ENCODE measurements at places on chromosomes 13 and 19. TPM values are rescaled to one million over a fixed set of nuclear protein-coding genes. Genes with fewer than 3 reads are reported as not detected.
A peak's percentile ranks its signal among the peaks of the same experiment; 100 is the strongest.

Gene URI1
- 32.4 TPM for total RNA-seq

Gene NOP53
- 163 TPM for total RNA-seq

Gene MAB21L1
- total RNA-seq: not detected

Gene PTPRH
- 261 TPM for total RNA-seq

Gene ZNF728
- total RNA-seq: not detected

Gene FXYD7
- total RNA-seq: not detected

Gene SLITRK5
- total RNA-seq: 0.09 TPM

Gene NCLN
- 109 TPM for total RNA-seq

Gene C5AR1
- total RNA-seq: 5.0 TPM

DNA sequence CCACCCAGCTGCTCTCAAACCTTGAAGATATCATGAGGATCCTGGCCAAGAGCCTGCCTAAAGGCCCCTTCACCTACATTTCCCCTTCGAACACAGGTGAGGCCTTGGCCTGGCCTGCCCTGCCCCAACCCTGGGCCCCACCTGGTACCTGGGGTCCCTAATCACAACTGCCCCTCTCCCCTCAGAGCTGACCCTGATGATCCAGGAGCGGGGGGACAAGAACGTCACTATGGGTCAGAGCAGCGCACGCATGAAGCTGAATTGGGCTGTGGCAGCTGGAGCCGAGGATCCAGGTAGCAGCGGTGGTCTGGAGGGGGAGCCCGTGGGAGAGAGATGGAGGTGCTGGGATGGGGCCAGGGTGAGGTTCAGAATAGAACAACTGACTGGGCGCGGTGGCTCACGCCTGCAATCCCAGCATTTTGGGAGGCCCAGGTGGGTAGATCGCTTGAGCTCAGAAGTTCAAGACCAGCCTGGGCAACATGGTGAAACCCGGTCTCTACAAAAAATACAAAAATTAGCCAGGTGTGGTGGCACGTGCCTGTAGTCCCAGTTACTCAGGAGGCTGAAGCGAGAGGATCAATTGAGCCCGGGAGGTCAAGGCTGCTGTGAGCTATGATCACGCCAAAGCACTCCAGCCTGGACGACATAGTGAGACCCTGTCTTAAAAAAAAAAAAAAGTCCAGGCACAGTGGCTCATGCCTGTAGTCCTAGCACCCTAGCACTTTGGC, 17.5 kb downstream of the DDX39A start:
- no peak for DNase-seq

- DNase-seq: no peak
Measured at GRCh38 chr19:37954421-37954874, 47.4 kb downstream of the SIPA1L3 start.

DNA sequence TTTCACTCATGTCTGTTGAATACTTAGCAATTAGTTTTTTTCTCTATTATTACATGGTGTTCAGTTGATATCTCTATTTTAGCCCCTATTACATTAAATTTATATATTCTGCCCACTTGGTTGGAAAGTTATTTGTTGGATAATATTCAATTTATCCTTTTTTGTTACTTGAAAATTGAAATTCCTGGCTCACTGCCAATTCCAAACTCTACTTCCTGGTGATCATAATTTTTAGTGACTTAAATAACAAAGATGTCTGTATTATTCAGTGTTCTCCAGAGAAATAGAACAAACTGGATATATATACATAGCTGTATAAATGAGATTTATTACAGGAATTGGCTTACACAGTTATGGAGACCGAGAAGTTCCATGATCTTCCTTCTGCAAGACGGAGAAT, 93.6 kb downstream of the GPC5 start:
- no peak for DNase-seq

GRCh38 chr13:113211774-113212173, 2.4 kb downstream of the CUL4A start:
- DNase-seq: no peak

- DNase-seq: no peak
Measured at GRCh38 chr19:35055715-35056179, 14.2 kb downstream of the HPN start.

DNA sequence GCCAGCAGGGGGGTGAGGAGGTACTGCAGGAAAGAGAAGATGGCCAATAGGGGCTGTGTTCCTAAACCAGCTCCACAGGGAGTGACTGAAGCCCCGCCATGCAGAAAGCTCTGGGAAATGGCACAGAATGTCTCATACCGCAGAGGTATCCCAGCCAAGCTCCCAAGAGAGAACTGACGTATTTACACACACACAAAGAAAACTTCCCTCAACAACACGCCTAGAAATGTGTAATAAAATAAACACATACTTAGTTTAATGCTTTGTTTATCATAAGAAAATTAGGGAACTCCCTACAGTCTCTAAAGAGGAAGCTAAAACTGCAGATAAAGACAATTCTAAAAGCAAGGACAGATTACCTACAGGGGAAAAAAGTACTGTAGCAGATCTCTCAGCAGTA, 40.0 kb downstream of the ESD start:
- DNase-seq: no peak

- DNase-seq: peak; percentile 99
Measured at GRCh38 chr19:53196777-53197396, 3.7 kb upstream of the ZNF665 start.

- no peak for DNase-seq
Measured at GRCh38 chr13:35988648-35989081, 142.5 kb downstream of the DCLK1 start.

DNA sequence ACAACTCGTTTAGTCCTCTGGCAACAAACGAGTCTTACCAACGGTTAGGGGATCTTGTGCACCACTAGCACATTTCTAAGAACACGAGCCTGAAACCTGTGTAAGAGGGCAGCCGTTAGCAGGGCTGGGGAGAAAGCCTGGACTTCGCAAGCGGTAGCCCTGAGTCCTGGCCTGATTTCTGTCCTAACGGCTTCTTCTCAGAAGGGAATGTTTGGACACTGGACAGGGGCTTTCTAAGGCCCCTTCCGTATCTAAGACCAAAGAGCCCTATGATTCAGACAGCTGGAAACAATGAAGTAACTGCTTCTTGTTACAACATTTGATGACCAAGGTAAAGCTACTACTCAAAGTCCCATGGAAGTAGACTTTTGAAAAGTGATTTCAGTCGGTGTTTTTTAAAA, 2.2 kb downstream of the ANKRD10 start:
- no peak for DNase-seq

DNA sequence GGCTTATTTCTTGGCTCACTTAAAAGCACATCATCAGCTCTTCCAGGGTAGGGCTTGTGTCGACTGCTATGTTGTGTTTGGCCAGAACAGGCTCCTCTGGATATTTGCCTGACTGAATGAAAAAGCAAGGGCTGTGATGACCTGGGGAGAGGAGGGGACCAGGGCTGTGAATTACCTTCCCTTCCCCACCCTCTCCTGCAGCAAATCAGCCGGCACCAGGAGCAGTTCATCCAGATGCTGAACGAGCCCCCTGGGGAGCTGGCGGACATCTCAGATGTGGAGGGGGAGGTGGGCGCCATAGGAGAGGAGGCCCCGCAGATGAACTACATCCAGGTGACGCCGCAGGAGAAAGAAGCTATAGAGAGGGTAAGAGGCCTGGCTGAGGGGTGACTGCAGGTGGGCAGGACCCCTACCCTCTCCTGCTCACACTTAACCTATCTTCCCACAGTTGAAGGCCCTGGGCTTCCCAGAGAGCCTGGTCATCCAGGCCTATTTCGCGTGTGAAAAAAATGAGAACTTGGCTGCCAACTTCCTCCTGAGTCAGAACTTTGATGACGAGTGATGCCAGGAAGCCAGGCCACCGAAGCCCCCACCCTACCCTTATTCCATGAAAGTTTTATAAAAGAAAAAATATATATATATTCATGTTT, 4.4 kb downstream of the GADD45GIP1 start:
- no peak for DNase-seq

GRCh38 chr19:41939861-41940730, 11.8 kb upstream of the ERFL start:
- peak; percentile 78 for DNase-seq

DNA sequence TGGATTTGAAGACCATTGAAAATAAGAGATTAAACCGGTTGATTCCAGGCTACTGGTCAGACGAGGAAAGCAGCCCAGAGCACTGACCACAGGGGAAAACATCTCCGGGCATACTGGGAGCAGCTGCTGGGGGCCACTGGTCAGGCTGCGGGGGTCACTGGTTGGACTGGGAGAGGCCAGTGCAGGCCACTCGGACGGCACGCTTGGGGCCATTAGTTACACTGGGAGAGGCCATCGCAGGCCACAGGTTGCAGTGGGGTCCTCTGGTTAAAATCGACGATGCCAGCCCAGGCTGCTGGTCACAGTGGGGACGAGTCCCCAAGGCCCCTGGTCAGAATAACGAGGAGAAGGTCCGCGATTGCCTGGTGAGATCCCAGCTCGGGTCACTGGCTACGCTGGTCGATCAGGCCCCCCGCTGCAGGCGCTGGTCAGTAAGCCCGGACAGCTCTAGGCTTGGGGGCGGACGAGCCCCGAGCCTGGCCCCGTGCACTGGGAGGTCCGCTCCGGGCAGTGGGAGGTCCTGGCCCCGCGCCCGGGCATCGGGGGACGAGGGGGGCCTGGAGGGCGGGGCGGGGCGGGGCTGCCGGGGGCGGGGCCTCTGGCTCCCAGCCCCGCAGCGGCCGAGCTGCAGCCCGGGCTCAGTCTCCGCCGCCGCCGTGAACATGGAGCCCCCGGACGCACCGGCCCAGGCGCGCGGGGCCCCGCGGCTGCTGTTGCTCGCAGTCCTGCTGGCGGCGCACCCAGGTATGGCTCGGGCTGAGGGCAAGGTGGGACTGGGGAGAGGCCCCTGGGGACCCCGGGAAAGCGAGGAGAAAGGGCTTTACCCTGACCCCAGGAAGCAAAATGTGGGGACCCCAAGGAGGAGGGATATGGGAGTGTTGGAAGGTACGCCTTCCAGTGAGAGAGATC, at the start of gene BCAM:
TSS of gene BCAM (plus strand) at position 641 of the 909 bp plus-strand sequence. CDS start at position 663, 22 bp downstream.
- peak; percentile 23 for DNase-seq

- DNase-seq: no peak
Measured at GRCh38 chr19:29836409-29836825, 24.6 kb downstream of the CCNE1 start.

GRCh38 chr13:97228850-97229521, 6.9 kb downstream of the MBNL2 start:
- no peak for DNase-seq

- DNase-seq: no peak
Measured at GRCh38 chr19:40954573-40954972, 36.5 kb upstream of the CYP2B6 start.

DNA sequence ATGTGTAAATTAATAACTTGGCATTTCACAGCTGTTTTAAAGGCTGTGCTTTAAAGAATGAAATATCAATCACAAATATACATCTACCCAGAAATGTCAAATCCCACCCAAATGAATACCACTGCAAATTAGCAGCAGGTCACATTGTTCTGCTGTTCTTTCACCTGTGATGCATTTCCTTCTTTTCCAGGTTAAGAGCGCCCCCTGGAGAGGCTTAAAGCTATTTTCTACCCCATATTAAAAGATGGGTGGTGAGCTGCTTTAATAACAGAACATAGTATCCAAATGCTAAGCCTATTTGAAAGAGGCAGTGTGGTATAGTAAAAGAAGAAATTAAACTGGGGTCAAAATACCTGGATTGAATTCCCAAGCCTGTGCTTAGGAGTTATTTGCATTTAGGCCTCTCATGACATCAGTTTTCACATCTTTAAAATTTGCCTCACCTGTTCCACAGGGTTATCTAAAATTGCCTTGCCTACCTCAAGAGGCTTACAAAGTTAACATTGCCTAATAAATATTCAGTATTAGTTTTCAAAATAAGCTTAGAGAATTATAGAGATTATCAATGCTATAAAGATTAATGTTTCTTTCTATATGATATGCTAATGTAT, 396.9 kb upstream of the SLITRK5 start:
- DNase-seq: no peak

DNA sequence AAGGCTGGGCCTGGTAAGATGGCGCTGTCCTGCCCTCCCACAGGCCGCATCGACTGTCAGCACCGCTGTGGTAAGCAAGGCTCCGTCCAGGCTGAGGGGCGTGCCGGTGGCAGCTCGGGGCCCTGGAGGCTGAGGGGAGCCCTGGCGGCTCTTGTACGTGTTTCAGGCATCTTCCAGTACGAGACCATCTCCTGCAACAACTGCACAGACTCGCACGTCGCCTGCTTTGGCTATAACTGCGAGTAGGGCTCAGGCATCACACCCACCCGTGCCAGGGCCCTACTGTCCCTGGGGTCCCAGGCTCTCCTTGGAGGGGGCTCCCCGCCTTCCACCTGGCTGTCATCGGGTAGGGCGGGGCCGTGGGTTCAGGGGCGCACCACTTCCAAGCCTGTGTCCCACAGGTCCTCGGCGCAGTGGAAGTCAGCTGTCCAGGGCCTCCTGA, 1.2 kb downstream of the IZUMO4 start:
- no peak for DNase-seq

Measured in Peyer's patch (tissue), 4 donors.